ENCODE measurements at places on chromosomes 11 and 22.
A peak's percentile ranks its signal among the peaks of the same experiment; 100 is the strongest.

GRCh38 chr11:1768141-1768469, 4.4 kb upstream of the CTSD start:
- no peak for DNase-seq

GRCh38 chr11:539971-540481, 2.7 kb downstream of the LRRC56 start:
- DNase-seq = no peak

- DNase-seq = no peak
Measured at GRCh38 chr11:78801161-78801884, 226.7 kb upstream of the NARS2 start.

DNA sequence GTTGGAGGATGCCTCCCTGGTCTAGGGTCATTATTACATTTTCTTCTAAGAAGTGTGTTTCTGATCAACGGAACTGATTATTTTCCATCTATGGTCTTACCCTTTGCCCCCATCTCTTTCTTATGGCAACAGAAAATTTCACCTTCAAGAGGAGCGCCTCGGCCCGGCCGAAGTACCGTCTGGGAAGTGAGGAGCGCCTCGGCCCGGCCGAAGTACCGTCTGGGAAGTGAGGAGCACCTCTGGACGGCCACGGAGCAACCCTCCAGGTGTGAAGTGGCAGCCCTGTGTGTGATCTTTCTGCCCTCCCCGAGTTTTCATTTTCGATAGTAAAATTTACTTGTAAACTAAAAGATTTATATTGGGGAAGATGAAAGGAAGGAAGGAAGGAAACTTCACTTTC, 3.1 kb upstream of the APOBEC3C start:
- DNase-seq = no peak

DNA sequence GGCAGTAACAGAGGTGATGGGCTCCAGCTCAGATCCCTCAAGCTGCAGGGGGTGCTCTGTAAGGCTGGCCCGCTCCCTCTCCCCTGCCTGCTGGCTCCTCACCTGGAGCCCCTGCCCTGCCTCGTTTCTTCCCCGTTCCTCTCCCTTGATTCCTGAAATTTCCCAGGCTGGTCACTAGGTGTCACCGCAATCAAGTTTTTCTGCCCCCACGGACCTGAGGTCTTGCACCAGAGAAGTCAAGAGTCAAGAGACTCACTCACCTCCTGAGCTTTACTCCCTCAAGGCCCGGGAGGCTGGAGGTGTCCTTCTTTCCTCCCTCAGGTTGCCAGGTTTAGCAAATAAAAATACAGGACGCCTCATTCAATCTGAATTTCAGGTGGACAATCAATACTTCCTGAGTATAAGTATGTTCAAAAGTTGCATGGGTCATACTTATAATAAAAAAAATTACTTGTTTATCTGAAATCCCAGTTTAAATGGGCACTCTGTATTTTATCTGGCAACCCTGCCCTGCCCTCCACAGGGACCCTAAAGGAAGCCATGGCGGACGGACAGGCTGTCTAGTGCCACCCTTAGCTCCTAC, 69.2 kb downstream of the SCUBE1 start:
- DNase-seq = peak; percentile 59

DNA sequence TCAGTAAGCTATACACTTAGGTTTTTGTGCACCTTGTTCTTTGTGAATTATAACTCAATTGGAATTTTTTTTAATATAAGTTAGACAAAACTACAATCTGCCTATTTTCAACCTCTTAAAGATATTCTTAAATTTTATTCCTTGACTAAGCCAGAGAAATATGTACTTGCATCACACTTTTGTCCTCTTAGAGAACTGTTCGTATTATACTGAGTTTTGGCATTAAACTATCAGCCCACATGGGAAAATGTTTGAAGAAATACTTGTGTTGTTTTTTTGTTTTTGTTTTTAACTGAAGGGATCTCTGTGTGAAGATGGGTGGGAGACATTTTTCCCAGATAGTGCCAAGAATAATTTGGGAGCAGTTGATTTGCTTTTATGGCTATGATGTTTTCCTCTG, 25.3 kb downstream of the CEP295 start:
- no peak for DNase-seq

DNA sequence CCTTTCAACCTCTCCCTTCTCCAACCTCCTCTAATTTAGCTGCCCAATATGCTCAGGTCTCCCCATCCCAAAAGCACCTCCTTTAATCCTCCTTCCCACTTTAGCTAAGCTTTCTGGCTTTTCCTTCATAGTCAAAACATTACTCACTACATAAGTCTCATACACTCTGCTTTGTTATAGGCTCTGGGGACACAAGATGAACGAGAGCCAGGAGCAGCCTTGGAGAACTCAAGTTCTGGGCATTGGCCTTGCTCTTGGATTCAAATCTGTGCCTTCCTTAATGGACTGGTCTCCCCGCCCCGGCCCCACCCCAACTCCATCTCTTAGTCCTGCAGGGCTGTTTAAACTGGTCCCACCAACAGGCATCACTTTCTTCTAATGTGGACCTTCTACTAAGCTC, 11.4 kb upstream of the HPX start:
- DNase-seq = no peak

DNA sequence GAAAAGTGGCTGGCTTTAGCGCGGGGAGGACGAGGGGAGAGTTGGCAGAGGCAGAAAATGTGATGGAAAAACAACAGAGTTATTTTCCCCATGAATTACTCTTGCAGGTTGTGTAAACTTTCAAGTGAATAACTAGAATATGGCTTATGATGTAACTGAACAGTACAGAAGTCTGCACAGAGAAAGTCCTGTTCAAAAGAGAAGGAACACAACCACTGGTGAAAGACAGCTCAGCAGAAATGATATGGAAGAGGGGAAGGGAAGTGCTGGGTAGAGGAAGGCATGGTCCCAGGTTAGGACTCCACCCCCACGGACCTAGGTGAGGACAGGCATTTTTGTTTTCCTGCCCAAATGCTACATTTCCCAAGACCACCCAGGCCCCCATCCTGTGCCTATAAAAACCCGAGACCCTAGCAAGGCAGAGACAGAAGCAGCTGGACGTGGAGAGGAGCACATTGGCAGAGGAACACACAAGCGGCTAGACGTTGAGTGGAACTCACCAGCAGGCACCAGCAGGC, 77.7 kb downstream of the MAML2 start:
- DNase-seq = no peak

- no peak for DNase-seq
Measured at GRCh38 chr22:46088541-46089311, 61.6 kb upstream of the PPARA start.

DNA sequence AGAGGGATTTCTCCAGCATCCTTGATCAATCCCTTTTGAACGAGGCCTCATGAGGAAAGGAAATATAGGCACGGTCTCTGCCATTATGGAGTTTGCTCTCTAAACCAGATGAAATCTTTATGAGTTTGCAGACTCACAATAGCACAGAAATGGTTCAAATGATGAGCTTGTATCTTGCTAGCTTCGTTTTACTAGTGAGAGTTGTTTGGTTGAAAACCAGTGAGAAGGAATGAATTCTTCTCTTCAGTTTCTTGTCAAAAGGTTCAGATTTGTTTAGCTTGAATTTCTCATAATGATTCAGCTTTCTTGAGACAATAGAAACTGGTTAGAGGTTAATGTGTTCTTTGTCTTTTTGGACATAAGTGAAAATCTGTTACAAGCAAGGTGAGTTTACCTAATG, 92.7 kb downstream of the ZBTB16 start:
- DNase-seq = no peak

DNA sequence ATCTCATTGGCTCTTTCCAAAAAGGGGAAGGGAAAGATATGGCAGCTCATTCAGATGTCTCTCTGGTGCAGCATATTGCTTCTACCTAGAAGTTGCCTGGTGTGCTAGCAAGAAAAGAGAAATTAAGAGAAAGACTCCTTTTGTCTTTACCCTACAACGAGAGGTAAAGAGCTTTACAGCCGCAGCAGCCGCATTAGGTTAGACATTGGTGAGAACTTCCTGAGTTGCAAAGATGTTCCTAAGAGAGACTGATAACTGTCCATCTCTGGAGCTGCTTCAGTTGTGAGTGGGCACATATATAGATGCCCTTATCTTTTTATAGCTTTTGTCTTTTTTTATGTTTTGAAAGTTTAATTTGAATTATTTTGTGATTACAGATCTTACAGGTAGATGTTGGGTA, 80.8 kb upstream of the NNMT start:
- no peak for DNase-seq

GRCh38 chr11:9895006-9895405, 231.1 kb downstream of the SWAP70 start:
- no peak for DNase-seq

DNA sequence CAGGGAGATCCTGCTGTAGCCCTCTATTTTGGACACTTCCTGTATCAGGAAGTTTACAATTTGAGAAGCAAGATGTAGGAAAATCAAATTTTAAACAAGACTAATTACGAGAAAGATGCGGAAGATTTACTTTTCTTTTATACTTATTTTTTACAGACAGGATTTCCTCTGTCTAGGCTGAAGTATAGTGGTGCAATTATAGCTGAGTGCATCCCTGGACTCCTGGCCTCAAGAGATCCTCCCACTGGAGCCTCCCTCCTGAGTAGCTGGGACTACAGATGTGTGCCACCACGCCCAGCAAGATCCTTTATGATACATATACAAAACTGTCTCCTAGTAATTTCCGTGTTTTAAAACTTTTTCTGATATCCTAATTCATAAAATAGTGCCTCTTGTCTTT, 17.2 kb upstream of the CARD18 start:
- DNase-seq = no peak

- DNase-seq = peak; percentile 4
Measured at GRCh38 chr11:76234416-76235232, 28.3 kb upstream of the WNT11 start.

DNA sequence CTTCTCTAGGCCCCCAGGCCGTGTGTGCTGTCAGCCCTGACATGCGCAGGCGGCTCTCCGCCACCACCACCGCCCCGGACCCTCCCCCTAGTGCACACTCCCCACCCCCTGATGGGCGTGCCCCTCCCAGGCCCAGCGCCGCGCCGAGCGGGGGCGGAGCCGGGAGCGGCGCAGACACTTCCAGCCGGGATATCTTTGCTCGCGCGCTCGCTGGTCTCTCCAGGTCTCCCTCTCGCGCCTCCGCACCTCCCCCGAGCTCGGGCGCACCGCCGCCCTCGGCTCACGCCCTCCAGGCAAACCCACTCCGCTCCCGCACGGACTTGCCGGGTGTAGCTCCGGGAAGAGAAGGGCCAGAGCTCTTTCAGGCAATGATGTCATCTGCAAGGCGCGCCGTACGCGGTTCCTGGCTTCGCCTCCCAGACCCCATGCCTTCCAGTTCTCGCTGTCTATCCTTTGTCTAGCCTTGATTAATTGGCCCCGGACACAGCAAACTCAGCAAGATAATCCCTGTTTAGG, at the start of gene SCN3B:
SCN3B (minus strand) TSS at position 59 of the 516 bp plus-strand sequence. CDS start 823 bp downstream, outside the sequence.
- no peak for DNase-seq

DNA sequence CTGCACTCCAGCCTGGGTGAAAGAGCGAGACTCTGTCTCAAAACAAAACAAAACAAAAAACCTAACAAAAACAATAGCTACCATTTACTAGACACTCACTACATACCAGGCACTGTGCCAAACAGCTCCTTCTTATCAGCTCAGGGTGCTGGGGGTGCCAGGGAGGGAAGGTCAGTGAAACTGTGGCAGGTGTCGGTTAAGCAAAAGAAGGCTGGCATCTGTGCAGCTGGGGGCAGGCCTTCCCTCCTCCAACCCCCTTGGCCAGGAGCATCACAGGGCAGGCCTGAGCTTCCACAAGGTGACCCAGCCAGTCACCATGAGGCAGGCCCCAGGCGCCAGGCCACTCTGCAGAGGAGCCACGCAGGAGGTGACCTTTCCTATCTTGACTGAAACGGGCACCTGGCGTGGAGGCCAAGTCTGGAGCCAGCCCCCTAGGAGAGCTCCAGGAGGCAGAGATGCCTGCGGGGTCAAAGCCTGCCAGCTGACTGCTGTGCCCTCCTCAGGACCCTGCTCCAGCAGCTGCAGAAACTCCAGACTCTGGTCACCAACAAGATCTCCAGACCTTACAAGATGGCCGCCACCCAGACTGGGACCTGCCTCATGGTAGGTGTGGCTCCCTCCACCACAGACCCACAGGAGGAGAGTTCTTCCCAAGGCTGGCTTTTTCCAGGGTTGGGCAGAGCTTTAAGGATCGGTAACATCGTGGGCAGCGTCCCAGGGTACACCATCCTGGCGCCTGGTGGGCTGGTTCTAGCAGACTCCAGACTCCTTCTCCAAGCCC, 31.3 kb upstream of the DGKZ start:
- DNase-seq = no peak

- DNase-seq = no peak
Measured at GRCh38 chr11:94741022-94741679, 27.0 kb upstream of the AMOTL1 start.

DNA sequence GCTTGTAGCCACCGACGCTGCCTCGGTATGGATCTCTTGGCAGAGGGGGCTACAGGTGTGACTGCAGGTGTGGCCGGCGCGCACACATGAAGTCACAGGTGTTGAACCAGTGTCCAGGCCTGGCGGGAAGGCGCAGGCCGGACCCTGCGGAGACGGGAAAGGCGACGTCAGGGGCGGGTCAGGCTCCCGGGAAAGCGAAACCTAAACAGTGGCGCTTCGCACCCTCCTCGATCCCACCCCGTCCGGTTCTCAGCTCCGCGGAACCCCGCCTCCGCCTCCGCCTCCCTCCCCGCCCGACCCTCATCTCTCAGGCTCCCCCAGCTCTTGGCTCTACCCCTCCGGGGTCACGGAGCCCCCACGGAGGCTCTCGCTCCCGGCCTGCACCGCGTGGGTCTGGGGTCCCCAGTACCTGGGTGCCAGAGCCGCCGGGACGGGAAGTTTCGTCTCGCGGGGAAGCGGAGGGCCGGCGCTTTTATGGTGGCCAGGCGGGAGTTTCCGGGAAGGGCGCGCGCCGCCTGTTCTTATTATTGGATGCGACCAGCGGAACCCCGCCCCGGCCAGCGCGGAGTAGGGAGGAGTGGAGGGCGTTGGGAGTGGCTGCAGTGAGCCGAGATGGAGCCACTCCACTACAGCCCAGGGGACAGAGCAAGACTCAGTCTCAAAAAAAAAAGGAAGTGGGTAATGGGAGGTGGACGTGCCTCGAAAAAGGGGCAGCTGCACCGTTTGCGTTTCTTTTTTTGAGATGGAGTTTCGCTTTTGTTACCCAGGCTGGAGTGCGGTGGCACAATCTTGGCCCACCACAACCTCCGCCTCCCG, at the start of gene IRF7:
IRF7 (minus strand) TSS at position 447 of the 816 bp plus-strand sequence. CDS start 586 bp downstream, outside the sequence.
- DNase-seq = peak; percentile 87

GRCh38 chr11:69609351-69609750, 31.6 kb upstream of the CCND1 start:
- DNase-seq = no peak

- DNase-seq = no peak
Measured at GRCh38 chr22:32777987-32778386, 23.5 kb upstream of the TIMP3 start.

- no peak for DNase-seq
Measured at GRCh38 chr11:83835423-83835822, 549.3 kb upstream of the CCDC90B start.

- DNase-seq = no peak
Measured at GRCh38 chr11:16293204-16293681, 63.1 kb downstream of the SOX6 start.

DNA sequence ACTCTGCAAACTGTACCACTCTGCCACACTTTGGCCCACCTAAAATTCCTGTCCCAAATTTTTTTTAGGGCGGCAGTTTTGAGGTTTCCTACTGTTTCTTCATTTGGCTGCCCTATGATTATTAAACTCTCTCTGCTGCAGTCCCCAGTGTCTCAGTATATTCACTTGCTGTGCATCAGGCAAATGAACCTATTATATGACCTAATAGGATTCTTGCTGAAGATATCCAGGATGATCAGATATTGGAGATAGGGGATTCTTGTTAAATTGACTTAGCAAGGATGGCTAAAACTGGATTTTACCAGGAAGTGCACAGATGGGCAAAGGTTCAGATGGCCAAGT, 410.8 kb upstream of the DDI1 start:
- DNase-seq = no peak
